ENCODE measurements at places on chromosomes 6 and 20. TPM values are rescaled to one million over a fixed set of nuclear protein-coding genes. Genes with fewer than 3 reads are reported as not detected.

Gene KCNS1
- total RNA-seq: not detected

Gene CRIP3
- total RNA-seq: 0.88 TPM

Gene TCF21
- total RNA-seq: 0.44 TPM

Gene PPP1R14C
- 0.34 TPM for total RNA-seq

Gene SPATA25
- total RNA-seq: 2.2 TPM

Gene LY6G5C
- total RNA-seq: not detected

Gene KCNK5
- total RNA-seq: 1.0 TPM

Gene SLC22A3
- 6.8 TPM for total RNA-seq

Gene VWA7
- total RNA-seq: not detected

Gene C6orf132
- total RNA-seq: 1.9 TPM

Gene MYBL2
- 0.66 TPM for total RNA-seq

Gene PPIL6
- 0.57 TPM for total RNA-seq

Gene NRSN1
- total RNA-seq: 0.34 TPM

Gene PGC
- not detected for total RNA-seq

Gene NRN1
- total RNA-seq: 41.4 TPM

Gene APOM
- total RNA-seq: 4.4 TPM

Gene CMTR1
- total RNA-seq: 22.8 TPM

Gene CCDC170
- total RNA-seq: 8.8 TPM

Gene TMC2
- total RNA-seq: 0.94 TPM

Gene OR2H2
- total RNA-seq: not detected

Gene PAX1
- not detected for total RNA-seq

Gene TRIM26
- 28.7 TPM for total RNA-seq

Gene ULBP2
- total RNA-seq: 0.44 TPM

Gene CRISP2
- total RNA-seq: not detected

Gene OR2H1
- not detected for total RNA-seq

Gene NOX3
- total RNA-seq: not detected

Gene SERINC3
- total RNA-seq: 154 TPM

Gene GSTA2
- not detected for total RNA-seq

Gene POU5F1
- 5.5 TPM for total RNA-seq

Gene TRIM31
- total RNA-seq: not detected

Gene HLA-DRB1
- 51.1 TPM for total RNA-seq

Gene BCKDHB
- 26.6 TPM for total RNA-seq

Gene LST1
- total RNA-seq: 53.9 TPM

Gene PLEKHG1
- total RNA-seq: 58.4 TPM

Gene CUL7
- 25.6 TPM for total RNA-seq

Gene TBXT
- total RNA-seq: not detected

Gene DEFB118
- total RNA-seq: not detected

Gene SPDEF
- total RNA-seq: not detected

Gene NUDT3
- 33.5 TPM for total RNA-seq

Gene KCNK16
- total RNA-seq: not detected

Gene SSTR4
- total RNA-seq: not detected

Measured in subcutaneous adipose tissue (tissue), 4 donors.